ENCODE measurements at places on chromosomes 13 and 19.

DNA sequence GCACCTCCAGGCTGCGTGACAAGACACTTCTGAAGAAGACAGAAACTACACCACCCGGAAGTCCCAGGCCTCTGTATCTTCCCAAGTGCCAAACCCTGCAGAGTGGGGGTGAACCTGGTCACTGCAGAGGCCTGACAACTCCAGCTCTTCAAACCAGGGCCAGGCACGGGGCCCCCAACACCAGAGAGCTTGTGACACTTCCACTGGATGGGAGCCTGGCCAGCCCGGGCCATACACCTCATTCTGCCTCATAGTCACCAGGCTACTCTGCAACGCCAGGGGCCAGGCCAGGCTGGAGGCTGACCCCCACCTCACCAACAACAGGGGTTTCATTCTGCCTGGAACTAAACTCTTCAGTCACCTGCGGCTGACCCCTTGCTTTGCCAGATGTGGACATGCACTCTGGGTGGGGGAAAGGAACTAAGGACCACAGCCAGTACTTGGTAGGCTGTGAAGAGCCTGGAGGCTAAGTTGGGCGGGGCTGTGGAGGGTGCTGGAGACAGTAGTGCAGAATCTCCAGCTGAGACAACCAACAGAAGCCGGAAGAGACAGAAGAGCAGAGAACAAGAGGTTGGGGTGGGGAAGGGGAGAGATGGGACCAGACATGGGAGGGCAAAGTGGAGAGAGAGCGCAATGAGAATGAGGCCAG lies 23.0 kb downstream of the TUBA3C start:
- no peak for DNase-seq

DNA sequence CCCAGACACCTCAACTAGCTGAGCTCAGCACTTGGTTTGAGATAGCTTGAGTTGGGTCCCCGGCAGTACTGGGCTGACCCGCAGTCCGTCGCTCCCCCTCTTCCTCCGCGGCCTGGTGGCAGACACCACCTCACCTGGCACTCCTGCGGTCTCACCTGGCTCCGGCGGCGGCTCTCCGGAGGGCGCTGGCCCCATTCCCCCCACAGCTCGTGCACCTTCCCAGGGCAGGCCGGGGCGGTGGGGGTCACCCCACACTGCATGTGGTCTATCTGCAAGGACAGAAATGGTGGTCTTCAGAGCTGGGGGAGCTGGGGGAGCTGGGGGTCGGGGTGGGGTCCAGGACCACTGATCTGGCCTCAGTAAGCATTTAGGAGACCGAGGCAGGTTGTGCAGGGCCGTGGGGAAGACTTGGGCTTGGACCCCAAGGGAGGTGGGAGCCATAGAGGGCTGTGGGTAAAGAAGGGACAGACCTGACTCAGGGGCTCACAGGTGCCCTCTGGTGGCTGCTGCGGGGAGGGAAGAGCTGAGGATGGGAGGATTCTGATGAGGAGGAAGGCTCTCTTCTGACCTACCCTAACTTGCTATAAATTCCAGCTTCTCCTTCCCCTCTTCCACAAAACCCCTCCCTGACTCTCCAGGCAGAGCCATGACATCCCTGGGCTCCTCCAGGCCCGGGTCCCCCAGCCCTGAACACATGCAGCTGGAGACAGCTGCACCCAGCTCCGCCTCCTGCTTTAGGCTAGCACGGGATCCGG lies 6.7 kb upstream of the PLIN4 start:
- DNase-seq, result peak; percentile 9

- peak; percentile 84 for DNase-seq
These were observed 12.8 kb downstream of the IER2 start for GRCh38 chr19:13162724-13163608.

DNA sequence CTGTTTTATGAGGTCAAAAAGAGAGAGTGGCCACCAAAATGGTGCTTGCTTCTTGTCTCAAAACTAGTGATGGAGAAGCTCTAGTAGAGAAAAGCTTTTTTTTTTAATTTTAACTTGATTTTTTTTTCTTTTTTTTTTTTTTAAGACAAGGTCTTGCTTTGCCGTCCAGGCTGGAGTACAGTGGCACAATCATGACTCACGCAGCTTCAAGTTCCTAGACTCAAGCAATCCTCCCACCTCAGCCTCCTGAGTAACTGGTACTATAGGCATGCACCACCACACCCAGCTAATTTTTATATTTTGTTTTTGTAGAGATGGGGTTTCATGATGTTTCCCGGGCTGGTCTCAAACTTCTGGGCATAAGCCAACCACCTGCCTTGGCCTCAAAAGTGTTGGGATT lies 279.0 kb downstream of the TBC1D4 start:
- DNase-seq, result no peak

- no peak for DNase-seq
These were observed 9.1 kb upstream of the ZNF160 start for GRCh38 chr19:53112286-53112685.

DNA sequence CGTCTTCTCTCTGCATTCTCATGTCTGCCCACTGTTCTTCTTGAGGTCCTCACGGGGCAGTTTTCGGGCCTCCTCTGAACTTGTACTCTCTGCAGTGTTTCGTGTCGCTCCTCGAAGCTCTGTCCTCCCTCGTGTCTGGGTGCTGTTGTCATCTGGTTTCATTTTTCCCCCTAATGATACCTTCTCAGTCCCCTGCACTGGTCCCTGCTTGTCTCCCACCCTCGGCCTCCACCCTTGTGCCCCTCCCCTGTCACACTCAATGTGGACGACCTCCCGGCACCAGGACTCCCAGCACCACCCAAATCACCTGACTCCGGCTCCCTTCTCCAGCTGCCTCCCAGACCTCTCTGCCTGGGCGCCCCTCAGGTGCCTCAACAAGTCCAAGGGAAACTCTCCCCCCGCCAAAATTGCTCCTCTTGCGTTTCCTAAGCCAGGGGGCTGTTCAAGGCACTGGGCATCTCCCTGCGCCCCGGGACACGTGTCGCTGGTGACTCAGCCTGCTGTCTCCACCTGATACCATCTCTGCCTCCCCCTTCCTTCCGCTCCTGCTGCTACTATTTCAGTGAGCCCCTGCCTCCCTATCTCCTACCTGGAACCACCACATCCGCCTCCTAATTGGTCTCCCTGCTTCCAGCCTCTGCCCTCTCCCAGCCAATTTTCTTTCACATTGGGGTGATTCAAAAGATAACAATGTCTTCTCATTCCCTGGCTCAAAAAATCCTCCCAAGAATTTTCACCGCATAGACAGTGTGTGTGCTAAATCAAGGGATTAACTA lies 49.5 kb downstream of the RFX2 start:
- DNase-seq, result no peak

DNA sequence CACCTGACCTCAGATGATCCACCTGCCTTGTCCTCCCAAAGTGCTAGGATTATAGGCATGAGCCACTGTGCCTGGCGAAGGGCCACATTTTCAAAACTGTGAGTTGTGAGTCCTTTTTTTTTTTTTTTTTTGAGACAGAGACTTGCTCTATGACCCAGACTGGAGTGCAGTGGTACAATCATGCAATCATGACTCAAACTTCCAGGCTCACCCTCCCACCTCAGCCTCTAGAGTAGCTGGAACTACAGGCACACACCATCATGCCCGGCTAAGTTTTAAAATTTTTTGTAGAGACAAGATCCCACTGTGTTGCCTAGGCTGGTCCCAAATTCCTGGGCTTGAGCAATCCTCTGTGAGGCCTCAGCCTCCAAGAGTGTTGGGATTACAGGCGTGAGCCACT lies 3.8 kb upstream of the MYPOP start:
- DNase-seq, result no peak

- DNase-seq, result no peak
These were observed 11.1 kb upstream of the PLIN3 start for GRCh38 chr19:4878491-4878968.

DNA sequence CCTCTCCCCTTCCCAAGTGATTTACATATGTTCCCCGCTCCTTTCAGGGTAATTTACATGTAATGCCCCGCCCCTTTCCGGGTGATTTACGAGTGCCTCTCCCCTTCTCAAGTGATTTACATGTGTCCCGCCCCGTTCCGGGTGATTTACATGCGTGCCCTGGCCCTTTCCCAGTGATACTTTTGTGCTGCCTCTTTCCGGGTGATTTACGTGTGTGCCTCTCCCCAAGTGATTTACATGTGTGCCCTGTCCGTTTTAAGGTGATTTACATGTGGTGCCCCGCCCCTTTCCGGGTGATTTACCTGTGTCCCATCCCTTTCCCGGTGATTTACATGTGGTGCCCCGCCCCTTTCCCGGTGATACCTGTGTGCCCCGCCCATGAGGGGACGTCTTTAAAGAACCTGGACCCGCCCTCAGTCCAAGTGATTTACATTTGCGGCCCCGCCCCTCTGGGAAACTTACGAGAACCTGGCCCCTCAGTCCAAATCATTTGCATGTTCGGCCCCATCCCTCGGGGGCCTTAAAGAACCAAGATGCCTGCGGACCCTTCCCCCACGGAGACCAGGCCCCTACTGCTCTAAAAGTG lies 559 bp upstream of the LENG9 start:
- DNase-seq, result no peak

DNA sequence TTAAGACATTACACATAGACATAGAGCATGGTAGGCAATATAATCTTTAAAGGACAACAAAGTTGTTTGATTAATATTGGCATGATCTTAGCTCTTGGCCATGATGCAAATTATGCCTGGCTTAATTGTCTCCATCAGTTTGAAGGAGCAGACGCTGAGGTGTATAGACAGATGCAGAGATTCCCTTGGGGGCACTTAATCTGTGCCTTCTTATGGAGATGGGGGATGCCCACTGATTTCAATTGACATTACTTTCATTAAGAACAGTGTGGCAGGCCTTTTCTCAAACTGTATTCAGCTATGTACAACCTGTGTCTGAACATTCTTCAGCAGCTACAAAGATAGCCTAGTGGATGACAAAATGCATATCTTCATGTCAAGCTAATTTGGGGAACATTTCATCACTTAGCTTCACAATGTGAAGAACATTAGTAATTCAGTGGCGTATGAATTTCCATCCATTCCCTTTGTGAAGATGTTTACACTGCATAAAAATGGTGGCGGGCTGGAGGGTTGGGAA lies 85.3 kb upstream of the MYCBP2 start:
- no peak for DNase-seq

GRCh38 chr19:583968-584239 lies 5.8 kb upstream of the HCN2 start:
- DNase-seq, result no peak

GRCh38 chr13:42334329-42334706 lies 62.4 kb downstream of the AKAP11 start:
- DNase-seq, result no peak

GRCh38 chr19:33713194-33713593 lies 83.5 kb upstream of the KCTD15 start:
- DNase-seq, result no peak

GRCh38 chr13:99693852-99694611 lies 192.8 kb downstream of the TM9SF2 start:
- no peak for DNase-seq

- DNase-seq, result no peak
These were observed 19.9 kb upstream of the ACOD1 start for GRCh38 chr13:76928456-76928855.

- no peak for DNase-seq
These were observed 13.8 kb downstream of the SPACA6 start for GRCh38 chr19:51706885-51707284.

- DNase-seq, result no peak
These were observed 104.6 kb upstream of the SERP2 start for GRCh38 chr13:44268980-44269379.

GRCh38 chr13:94646904-94647303 lies 45.2 kb downstream of the GPR180 start:
- no peak for DNase-seq

DNA sequence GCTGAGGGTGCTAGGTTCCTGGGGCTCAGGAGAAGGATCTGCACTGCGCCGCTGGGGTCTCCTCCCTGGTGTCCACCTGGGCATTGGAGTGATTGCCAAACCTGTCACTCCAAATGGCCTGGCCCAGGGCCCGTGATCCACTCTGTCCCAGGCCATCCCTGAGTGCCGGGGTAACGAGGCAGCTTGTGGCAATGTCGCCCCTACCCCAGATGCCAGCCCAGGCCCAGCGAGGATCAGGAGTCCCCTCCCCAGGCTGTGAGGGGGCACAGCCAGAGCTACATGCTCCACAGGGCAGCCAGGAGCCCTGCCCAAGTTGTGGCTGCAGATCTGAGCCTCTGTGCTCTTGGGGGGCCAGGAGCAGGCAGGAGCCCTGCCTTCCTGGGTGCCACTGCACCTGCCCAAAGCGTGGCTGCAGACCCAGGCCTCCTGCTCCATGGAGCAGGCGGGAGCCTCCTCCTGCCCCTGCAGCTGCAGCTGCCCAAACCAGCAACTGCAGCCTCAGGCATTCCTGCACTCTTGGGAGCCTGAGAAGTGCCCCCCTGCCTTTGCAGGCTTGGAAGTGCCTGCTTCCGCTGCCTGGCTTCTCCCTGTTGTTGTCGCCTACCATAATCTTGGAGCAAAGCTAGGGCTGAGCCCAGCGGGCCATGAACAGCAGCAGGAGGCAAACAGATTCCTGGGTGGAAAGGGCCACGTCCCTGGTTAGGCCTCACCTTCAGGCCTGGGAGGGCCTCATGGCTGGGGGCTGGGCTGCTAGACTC lies 4.6 kb downstream of the IGFL4 start:
- DNase-seq, result no peak

GRCh38 chr13:50403311-50403710 lies 388.1 kb downstream of the KCNRG start:
- DNase-seq, result no peak

- DNase-seq, result no peak
These were observed 3.8 kb downstream of the SLAIN1 start for GRCh38 chr13:77701305-77701704.

DNA sequence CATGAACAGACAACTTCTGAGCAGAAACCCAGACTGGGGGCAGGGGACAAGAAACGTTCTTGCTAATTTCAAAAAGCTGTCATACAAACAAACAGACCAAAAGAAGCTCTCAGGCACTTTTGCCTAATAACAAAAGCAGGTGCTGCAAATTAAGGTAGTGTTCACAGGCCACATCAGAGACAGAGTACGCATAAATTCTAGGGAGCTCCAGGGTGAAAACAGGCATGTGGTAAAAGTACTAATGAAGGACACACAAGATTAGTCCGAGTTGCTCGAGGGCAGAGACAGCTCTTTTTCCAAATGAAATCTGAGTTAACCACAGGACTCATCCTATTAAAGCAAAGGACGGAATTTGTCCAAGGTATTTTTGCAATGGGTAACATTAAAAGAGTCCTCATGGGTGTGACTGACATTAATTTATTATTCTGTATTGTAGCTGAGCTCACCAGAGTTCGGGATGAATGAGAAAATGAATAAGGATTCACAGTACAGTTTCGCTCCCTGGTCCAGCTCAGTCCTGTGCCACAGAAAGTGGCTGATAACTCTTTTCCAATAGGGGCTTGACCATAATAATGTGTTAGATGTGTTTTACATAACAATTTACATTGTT lies 197.3 kb downstream of the LHFPL6 start:
- no peak for DNase-seq

GRCh38 chr13:37369616-37370015 lies 229.0 kb downstream of the POSTN start:
- no peak for DNase-seq

GRCh38 chr13:43785261-43785649 lies 1.5 kb downstream of the ENOX1 start:
- DNase-seq, result no peak

Measured in stimulated activated CD8-positive, alpha-beta memory T cell treated with anti-CD3 and anti-CD28 coated beads, Interleukin-15, amount 100 ng/mL, for 4 hours (primary cell).